ENCODE measurements at places on chromosomes 13 and 19.

- DNase-seq = no peak
Observed at GRCh38 chr19:7331446-7331845, 17.3 kb upstream of the ARHGEF18 start.

DNA sequence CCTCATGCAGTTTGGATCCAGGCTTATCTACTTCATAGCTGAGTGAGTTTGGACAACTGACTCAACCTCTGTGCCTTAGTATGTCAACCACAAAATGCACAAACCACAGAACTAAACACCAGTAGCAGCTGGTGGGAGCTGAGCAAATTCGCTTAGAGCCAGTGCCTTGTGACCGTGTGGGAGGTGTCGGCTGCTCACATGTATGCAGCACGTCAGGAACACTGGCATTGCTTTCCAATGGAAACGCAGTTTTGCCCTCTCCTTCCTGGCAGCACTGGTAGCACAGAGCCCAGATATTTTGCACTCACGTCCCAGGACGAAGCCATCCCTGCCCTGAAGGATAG, 8.3 kb upstream of the NTN5 start:
- no peak for DNase-seq

- DNase-seq = no peak
Observed at GRCh38 chr13:80655778-80656511, 315.0 kb upstream of the SPRY2 start.

DNA sequence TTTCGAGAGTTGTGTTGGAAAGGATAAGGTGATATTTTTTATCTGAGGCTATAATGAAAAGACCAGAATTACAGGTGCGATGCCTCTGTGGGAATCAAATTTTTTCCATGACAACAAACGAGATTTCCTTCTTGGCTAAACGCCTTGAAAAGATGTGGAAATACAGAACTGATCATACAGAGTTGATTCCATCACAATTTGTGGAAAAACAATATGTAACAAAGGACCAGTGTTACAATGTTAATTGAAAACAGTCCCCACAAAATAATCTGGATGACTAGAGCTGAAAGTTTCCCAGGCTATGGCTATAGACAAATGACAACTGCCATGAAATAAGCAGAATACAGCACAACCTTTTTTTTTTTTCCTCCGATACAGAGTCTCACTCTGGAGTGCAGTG, 628.9 kb downstream of the DIAPH3 start:
- DNase-seq = no peak

- DNase-seq = no peak
Observed at GRCh38 chr19:7505288-7505681, 10.6 kb upstream of the ZNF358 start.

GRCh38 chr19:45100846-45101252, 7.9 kb downstream of the PPP1R37 start:
- DNase-seq = no peak
